ENCODE measurements at places on chromosomes 11 and 22.
A peak's percentile ranks its signal among the peaks of the same experiment; 100 is the strongest.

- no peak for DNase-seq
These were observed 1.4 kb downstream of the CCDC134 start for GRCh38 chr22:41801886-41802285.

DNA sequence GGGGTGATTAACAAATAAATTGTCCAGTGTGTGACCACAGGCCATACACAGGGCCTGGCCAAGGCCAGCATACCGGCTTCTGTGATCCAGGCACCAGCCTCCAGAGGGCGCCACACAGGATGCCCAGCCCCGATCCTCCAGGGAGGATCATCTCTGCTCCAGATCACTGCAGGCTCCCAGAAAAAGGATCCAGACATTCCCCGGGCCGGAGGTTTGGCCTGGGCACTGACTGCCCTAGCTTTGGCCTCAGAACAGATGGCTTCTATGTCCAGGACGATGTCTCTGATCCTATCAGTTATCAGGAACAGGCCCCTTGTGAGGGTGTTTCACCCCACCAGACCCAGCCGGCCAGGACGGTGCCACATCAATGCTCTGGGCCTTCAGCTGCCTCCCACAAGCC lies 74.5 kb upstream of the LMO1 start:
- DNase-seq, result peak; percentile 79

- DNase-seq, result no peak
These were observed 37.8 kb downstream of the GALNT18 start for GRCh38 chr11:11583801-11584529.

DNA sequence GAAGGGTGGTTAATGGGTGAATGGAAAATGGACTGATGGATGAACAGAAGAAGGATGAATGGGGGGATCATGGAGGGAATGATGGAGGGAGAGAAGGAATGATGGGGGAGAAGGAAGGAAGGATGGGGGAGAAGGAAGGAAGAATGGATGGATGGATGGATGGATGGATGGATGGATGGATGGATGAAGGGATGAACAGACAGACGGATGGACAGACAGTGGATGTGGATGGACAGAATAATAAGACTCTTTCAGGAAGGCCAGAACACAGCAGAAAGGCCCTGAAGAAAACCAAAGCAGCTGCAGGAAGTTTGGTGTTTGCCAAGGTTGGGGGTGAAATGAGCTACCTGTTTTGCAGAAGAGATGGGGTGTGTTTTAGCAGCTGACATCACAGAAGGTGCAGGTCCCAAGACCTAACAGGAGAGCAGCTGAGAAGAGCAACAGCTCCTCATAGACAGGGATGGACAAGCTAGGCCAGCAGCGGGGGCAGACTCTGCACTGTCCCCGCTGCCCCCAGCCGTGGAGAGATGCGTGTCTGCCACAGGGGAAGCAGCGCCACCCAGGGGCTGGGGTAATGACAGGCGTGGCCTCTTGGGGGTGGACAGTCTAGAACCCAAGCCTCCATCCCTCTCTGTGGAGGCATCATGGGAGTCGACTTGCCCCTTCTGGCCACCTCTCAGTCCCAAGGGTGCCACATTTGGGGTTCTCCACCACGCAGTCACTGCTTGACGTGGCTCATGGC lies 17.9 kb downstream of the C1QTNF6 start:
- no peak for DNase-seq

GRCh38 chr11:62018981-62019664 lies 51.7 kb upstream of the FTH1 start:
- DNase-seq, result no peak

DNA sequence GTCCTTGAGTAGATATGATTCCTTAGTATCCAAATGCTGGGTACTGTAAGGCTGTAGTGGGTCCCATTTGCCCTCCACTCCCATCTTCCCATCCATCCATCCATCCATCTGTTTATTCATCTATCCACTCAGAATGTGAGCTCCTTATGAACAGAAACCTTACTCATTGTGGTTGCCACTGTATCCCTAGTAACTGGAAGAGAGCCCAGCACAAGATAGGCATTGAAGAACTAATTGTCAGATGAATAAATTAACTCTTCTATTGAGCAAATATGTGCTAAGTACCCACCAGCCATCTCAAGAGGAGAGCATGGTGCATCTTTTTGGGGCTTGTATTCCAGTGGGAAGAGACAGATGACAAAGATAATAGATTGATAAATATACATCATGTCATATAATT lies 86.4 kb upstream of the SEZ6L start:
- DNase-seq, result no peak

GRCh38 chr11:62627713-62628112 lies 5.9 kb upstream of the B3GAT3 start:
- no peak for DNase-seq

DNA sequence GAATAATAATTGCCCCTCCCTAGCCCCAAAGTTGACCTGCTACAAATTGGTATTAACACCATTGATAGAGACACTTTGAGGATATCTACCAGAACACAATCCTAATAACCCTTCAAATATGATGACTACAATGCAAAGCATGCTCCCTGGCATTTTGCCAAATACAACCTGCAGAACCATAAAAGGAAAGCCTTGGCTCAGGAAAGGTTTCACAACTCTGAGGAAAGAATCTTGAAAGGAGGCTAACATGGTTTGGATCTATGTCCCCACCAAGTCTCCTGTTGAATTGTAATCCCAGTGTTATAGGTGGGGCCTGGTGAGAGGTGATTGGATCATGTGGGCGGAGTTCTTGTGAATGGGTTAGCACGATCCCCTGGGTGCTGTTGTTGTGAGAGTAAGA lies 140.4 kb upstream of the ARHGAP42 start:
- no peak for DNase-seq

GRCh38 chr11:30025396-30026139 lies 8.7 kb upstream of the KCNA4 start:
- DNase-seq, result no peak

DNA sequence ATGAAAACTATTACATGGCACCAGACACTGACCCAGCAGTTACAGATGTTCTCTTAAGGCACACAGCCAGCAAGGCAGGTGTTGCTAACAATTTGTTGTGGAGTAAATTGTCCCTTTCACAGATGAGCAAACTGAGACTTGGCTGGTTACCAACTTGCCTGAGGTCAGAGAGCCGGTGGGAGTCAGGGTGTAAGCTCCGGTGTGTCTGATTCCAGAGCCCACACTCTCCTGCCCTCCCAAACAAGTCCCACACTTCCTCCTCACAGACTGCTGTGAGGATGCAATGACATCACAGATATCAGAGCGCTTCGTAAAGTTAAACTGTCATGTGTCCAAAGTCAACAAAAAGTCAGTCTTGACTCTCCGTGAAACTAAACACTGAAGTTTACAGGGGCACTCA lies 12.5 kb downstream of the GDPD5 start:
- no peak for DNase-seq

GRCh38 chr22:23743303-23743705 lies 7.6 kb downstream of the ZNF70 start:
- no peak for DNase-seq

DNA sequence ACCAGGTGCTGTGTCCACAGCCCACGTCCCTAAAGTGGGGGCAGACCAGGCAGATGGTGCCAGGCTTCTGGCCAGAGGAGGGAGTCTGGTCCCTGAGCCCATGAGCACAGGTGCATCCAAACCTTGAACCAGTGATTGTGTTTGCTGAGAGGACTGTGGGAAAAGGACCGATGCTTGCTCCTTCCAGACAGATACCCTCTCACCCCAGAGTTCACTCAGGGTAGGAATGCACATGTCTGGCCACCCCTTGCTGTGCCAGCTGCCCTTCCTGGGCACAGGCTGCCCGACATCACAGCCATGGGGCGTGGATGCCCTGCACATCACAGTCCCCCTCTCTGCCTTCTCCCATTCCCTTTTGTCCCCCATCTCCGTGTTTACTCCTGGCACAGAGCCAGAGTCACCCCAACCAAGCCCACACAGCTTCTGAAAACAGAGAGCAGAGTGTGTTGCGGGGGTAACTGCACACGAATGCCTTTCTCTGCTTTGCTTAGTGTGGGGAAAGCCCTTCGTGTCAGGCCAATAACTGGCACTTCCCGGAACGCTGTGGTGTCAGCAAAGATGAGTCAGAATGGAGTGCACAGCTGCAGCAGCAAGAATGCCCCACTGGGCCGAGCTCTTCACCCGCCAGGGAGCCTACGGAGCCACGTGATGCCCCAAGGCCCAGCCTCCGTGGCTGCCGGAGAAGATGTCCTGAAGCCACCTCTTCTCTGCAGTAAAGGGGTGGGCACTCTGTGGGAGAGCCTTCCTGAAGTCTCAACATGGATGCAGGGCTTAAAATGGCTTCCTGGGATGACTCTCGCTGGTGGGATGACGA lies 7.6 kb downstream of the CARS1 start:
- no peak for DNase-seq

DNA sequence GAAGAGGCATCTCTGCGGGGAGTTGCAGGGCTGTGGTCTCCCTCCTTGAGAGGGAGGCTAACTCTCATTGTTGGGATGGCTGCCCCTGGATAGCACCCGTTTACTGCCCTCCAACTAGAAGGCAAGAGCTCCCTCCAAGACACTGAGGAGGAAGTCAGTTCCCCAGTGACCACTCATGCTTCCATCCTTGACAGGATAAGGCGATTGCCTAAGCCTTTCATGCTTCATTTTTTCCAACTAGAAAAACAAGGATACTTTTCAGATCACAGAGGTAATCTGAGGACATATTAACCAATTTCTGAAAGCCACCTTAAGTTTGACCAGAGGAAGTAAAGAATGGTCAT lies 186.6 kb downstream of the MAML2 start:
- no peak for DNase-seq

DNA sequence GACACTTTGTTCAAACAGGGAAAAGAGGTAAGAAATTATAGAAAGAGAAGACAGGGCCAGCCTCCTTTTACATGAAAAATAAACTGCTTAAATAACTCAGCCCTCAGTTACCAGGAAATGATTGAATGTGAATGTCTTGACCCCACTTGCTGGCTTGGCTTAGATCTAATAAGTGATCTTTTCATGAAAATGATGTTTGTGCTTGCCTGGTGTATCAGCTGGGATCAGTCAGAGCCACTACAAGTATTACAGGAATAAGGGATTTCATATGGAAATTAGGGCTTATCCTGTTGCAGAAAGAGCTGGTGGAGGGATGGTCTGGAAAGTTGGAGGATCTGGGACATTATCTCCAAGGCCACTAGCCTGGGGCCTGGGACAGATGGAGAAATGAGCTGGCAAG lies 51.8 kb downstream of the COMMD9 start:
- DNase-seq, result no peak

GRCh38 chr22:29313126-29313575 lies 2.3 kb downstream of the RASL10A start:
- no peak for DNase-seq

- DNase-seq, result no peak
These were observed 17.9 kb downstream of the SEC14L3 start for GRCh38 chr22:30453731-30454510.

GRCh38 chr11:103681855-103682254 lies 354.6 kb upstream of the DDI1 start:
- no peak for DNase-seq

DNA sequence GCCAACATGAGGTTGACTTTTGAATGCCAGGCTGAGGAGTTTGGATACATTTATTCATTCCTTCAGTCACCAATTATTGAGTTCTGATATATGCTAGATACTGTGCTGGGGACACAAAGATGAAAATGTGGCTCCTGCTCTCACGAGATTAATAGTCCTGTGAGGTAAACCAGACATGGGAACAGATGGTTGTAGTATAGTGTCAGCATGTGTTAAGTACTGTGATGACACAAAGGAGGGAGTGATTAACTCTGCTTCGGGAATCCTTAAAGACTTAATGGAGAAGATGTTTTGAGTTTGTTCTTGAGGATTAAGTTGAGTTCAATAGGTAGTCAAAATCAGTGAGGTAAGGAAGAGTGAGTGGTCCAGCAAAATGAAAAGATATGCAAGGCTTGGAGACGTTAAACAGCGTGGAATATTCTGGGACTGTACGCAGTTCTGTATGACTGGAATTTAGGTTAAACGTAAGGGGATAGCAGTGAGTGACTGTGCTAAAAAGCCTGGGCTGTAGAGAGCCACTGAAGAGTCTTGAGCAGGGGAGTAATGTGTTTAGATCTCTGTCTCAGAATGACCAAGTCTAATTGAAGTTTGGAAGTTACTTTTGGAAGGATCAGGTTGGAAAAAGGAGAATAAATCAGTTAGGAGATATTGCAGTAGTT lies 11.8 kb downstream of the RNF121 start:
- DNase-seq, result no peak

DNA sequence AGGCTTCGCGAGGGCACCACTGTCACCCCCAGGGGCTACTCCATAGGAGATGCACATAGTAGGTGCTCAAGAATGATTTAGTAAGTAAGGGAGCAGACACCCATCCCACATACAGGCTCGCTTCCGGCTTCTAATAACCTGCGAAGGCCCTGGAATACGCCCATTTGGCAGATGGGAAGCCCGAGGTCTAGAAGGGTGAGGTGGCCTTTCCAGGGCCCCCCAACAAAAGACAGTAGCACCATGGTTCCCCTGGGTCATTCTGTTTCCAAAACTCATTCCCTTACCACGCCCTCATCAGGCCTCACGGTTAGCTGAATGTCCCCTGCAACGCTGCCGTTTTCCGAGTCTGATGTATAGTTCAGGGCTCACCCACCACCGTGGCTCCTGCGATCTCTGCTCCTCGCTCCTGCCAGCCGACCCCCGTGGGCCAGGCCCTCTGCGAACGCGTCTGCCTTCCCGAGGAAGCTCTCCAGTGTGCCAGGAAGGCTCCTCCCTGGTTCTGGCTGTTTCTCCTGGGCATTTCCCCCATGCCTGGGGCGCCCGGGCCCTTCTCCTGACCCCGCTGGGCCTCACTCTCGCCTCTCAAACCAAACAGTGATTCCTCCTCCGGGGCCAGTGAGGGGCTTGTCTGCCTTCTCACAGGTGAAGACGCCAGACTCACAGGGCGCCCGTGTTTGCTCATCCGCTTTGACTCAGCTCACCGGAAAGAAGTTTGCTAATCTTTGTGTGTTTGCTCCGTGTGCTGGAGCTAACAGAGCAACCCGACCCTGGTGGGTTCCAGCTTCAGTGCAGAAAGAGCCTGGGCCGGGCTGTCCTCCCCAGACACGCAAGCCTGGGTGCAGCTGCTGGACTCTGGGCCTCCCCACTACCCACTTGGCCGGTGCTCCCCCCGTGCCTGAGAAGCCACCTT lies 86.6 kb downstream of the RTL6 start:
- DNase-seq, result no peak

GRCh38 chr22:45036154-45036553 lies 26.3 kb upstream of the PHF21B start:
- no peak for DNase-seq

DNA sequence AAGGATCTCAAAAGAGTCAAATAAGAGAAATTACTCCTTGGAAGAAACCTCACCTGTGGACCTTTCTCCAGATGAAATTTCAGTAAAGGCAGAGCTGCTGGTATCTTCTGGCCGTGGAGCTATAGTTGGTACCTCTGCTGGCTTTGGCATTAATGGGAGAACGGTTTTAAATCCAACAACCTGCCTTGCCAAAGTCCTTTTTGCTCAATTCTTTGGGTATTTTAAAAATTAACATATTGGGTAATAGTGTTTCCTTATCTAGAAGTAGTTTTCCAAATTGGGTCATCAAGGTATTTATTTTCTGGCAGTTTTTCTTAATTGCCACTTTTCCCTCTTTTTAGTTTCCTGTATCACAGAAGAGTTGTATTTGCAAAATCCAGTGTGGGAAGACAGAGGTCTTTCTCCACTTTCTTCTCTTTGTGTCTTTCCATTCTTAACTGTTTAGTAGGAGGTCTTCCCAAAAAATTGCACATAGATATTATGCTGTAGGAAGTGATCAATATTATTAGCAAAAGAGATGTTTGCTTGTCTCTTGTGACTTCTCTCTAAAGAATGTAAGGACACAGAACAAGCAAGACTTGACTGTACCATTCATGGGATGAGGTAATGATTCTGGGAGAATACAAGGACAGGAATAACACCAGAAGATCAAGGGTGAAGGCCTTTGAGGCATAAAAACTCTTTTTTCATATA lies at the start of gene SAA4:
SAA4 (minus strand) TSS at position 139 of the 693 bp plus-strand sequence. CDS start 876 bp downstream, outside the sequence.
- DNase-seq, result no peak

GRCh38 chr11:102328748-102329147 lies 11.5 kb downstream of the BIRC3 start:
- no peak for DNase-seq

Measured in HEK293T (cell line).